Stimulated activated CD4-positive, alpha-beta T cell treated with anti-CD3 and anti-CD28 coated beads, Interleukin-4, amount 100 ng/mL, for 1 hour (primary cell): ENCODE measurements at places on chromosomes 2 and 18.

DNA sequence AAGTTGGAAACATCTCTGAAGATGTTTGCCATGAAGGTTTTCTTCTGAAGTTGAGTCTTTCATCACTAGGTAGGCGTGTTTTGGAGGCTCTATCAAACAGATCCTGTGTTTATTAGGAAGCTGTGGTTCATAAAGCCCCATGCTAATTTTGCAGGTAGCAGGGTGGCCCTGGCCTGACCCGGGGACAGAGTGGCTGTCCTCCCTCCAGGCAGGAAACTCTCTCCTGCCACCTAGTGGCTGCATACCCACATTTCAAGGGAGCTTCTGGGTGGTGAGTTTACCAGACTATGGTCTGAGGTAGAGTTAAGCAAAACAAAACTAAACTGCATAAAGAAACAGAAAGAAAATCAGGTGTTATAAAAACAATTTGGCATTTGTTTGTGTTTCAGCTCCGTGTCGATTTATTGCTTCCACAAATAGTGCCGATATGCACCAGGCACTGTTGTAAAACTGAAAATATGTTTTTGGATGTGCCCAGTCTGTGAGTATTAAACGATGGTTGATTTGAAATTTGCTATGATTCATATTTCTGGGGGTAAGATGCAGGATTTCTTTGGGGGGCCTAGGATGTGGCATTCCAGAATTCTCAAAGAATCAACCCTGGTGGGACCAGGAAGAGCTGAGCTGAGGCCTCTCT, 26.0 kb upstream of the IL37 start:
- DNase-seq: peak; percentile 65

DNA sequence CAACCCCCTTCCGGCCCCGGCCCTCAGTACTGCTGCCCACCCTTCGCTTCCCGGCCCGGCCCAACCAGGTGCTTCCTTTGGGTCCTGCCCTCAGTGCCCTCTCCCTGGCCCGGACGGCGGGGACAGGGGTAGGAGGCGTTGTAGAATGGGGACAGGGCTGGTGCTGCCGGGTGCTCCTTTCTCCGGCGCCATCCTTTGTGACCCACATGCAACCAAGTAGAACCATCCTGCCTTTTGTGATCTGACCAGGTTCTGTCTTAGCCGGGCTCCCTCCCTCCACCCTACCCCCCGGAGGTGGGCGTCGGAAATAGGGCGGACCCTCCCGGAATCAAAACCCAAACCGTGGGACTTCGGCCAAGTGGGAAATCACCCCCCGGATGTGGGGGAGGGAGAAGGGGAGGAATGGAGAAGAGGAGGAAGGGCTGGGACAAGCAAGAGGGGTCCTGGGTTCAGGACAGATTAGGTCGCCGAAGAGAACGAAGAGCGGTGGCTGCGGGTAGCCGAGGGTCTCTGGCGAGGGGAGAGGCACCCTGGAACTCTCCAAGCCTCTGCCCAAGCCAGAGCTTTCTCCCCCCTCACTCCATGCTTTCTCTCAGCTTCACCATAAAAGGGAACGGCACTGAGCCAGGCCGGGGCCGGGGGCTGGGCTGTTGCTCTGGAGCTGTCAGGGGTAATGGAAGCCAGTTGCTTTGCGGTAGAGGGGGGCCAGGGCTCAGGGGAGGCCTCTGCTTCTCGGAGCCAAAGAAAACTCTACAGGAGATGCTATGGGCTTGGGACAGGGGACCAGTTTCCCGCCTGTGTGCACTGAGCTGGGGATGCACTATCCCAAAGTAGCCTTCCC, 756 bp upstream of the OST4 start:
- peak; percentile 39 for DNase-seq

DNA sequence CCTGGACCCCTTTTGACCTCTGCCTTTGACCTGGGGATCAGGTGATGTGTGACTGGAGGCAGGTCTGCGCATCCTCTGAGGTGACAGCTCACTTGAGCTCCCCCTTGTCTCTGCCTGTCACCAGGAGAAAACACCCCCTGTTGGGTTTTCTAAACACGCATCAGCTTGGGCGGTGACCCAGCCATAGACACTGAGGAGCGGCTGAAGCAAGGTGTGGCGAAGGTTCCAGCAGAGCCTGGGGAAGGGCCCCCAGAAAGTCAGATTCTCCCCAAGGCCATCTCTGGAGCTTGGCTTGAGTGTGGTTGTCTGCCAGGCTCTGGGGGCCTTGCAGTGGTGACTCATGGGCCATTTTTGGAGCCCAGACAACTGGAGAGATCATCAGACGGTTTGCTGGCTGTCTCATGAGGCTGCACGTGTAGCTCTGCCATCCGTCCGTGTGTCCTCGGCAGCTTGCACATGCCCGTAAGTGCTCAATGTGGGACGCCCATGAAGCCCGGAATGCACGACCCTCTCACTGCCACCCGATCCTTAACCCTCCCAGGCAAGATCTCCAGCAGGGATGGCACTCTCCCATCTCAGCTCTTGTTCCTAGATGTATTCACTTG, 29.4 kb downstream of the SIX3 start:
- DNase-seq: no peak

GRCh38 chr18:58619596-58619930, 9.3 kb downstream of the ALPK2 start:
- DNase-seq: no peak

- DNase-seq: no peak
These were observed 27.9 kb upstream of the RPE start for GRCh38 chr2:209974576-209974975.

GRCh38 chr2:195658541-195658890, 1.5 kb downstream of the SLC39A10 start:
- DNase-seq: no peak

- DNase-seq: no peak
These were observed 415.0 kb downstream of the TMX3 start for GRCh38 chr18:68299906-68300305.

DNA sequence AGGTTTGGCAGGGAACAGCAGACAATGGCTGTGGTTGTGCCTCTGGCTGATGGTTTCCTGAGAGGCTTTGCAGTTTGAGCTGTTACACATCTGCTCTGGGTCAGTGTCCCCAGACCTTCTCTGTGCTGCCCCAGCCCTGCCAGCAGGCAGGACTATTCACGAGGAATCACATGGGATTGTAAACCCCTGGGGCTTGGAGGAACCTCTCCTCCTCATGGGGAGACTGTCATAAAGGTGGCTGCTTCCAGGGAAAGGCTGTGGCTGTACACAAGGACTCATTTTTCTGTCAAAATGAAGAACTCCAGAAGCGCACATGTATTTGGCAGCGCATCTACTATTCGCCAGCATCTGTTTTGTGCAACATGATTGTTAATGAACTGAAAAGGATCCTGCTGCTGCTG, 142.6 kb upstream of the CYP1B1 start:
- DNase-seq: no peak
